ENCODE measurements at places on chromosomes 4 and X.
A peak's percentile ranks its signal among the peaks of the same experiment; 100 is the strongest.

- no peak for DNase-seq
These were observed 53.5 kb upstream of the SOD3 start for GRCh38 chr4:24741910-24742309.

GRCh38 chrX:53374222-53374820 is 48.1 kb downstream of the SMC1A start:
- no peak for DNase-seq

GRCh38 chr4:40940317-40940741 is 190.6 kb downstream of the NSUN7 start:
- no peak for DNase-seq

GRCh38 chr4:106985830-106986229 is 50.3 kb downstream of the DKK2 start:
- DNase-seq, result no peak

DNA sequence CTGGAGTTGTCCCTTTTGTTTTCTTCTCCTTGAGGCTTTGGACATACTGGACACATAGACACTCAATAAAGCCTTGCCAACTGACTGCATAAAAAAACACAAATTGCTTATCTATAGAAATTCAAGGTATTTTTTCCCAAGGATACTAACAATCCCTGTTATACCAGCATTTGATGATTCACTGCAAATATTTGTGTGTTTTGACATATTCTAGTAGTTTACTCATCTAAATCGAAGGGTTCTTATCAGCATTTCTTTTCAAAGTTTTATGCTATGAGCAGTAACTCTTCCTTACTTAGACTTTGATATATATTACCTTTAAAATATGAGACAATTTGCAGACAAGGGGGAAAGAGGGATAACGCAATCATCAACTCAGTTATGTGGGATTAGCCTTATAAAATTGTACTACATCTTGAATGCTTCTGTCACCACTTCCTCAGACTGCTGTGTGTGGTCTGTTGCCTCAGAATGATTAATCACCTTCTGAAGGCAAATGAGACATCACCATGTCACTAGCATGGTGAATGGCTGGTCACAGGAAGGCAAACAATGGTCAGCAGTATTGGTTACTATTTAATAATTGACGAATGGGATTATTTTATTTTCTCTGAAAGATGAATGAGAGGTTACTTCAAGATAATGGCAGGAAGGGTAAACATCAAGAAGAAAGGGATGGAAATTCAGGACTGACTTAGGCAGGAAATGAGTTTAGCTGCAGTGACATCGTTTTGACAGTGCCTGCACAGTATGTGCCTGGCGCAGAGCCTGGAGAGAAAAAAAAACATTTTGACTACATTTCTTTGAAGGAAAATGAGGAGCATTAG is 544.3 kb upstream of the CNKSR2 start:
- peak; percentile 32 for DNase-seq

DNA sequence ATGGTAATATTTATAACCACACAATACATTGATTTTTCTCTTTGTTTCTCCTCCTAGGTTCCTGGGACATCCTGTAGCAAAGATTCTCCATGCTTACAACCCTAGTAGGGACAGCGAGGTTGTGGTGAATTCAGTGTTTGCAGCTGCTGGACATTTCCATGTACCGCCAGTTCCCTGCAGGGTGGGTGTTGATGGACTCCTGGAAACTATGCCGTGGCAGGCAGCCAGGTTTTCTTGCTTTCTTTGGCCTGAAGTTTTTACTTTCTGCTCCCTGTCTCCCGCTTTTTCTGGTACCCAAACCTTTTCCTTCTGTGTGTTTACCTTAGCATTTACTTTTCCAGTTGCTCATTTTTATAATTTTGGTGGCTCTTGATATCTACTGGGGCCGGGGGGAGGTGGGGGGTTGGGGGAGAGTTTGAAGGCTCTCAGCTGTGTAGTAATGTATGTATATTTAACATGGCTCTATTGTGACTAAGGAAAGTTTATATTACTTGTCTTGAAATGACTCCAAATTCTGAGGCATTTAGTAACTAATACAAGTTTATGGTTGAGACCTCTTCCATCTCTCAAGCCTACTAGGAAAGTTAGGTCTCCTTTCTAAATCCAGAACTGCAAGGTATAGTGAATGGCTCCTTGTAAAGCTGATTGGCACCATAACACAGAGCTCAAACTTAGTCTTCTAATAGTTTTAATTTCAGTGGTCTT is 89.7 kb downstream of the TMEM131L start:
- peak; percentile 63 for DNase-seq

- no peak for DNase-seq
These were observed 5.8 kb upstream of the UXT start for GRCh38 chrX:47664737-47665136.

GRCh38 chr4:70874268-70875156 is 27.7 kb upstream of the MOB1B start:
- DNase-seq, result no peak

DNA sequence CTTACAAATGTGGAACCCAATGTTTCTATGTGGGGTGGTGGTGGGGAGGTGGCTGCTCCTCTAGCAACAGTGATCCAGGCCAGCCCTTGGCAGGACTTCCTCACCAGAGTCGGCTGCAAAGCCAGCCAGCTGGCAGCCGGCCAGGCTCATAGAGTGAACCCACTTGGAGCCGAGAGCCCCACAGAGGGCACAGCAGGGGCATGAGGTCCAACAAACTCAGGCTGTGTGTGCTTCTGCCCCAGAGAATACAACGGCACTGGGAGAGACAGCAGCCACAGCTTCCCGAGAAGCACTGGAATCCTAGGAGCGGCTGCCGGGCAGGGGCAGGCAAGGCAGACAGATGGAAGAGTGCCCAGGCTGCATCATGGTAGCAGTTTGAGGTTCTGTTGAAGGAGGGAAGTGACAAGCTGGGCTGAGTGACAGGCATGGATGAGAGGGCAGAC is 23.5 kb upstream of the SOWAHD start:
- no peak for DNase-seq

- no peak for DNase-seq
These were observed 125.7 kb downstream of the EIF4E start for GRCh38 chr4:98803251-98803650.

DNA sequence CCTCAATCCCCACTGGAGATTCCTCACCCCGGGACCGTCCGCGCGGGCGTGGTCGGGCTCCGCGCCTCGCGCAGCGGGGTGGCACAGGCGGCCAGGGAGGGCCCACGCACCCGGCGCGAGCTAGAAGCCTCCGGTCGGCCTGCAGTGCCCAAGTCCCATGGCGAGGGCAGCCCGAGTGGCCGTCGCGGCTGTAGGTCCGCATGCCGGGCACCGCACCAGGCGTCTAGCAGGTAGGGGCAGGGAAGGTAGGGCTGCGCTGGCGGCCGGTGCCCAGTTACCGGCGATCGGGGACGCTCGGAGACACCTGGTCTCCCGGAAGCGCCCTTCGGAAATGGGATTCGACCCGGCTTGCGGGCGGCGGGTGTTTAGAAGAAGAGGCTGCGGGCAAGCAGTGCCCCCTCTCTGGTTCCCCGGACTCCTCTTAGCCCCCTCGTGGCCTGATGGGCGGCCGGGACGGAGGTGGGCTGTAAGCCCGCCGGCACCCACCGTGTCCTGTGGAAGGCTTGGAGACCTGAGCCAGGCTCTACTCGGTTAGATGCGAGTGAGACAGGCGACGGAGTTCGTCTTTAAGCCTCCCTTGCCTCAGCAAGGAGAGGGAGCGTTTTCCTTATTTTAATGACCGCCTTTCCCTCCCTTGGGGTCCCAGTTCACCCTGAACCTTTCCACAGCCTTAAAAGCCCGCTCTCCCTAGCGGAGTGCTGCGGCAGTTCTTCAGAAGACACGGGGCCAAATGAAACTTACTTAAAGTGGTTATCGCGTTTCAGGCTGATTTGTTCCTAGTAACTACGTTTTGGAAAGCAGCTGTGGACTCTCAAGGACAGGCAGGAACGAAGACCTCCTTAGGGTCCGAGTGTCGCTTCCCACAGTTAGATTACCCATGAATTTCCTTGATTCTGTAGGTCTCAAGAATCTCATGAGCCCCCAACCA is 821 bp downstream of the SLITRK2 start:
- no peak for DNase-seq

DNA sequence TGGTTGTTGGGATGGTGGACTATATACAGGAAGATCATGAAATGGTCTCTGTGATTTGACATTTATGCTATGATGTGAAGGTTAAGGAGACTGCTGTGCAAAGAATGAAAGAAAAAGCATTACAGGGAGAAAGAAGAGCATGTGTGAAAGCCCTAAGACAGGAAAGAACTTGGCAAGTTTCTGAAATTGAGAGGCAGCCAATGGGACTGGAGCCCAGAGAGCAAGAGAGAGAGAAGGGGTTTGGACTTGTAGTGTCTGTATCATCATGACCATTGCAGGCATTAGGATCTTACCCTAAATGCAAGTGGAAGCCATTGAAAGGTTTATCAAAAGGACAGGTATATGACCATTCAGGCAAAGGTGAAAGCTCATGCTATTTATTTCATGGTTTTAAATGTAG is 147.1 kb downstream of the NAA11 start:
- no peak for DNase-seq

GRCh38 chrX:44962944-44963343 is 90.0 kb downstream of the KDM6A start:
- DNase-seq, result no peak

GRCh38 chrX:9700555-9700954 is 65.1 kb downstream of the GPR143 start:
- no peak for DNase-seq

DNA sequence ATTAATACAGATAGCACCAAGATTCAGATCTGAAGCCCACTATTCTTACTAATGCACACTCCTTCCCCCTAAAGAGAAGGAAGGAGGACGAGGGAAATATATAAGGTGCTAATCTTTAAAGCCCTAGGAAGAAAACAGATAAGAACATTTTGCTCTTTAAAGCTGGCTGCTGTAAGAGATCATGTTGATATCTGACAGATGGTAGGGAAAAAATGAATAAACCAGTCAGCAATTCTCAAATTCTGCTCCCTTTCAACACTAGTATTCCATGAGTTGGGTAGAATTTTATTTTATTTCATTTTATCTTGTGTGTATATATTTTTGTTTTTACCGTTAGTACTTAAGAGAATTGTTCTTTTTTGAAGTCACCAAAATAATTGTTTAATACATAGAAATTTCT is 19.2 kb downstream of the OTC start:
- DNase-seq, result no peak

- no peak for DNase-seq
These were observed 161.0 kb downstream of the DCTD start for GRCh38 chr4:182756161-182756690.

DNA sequence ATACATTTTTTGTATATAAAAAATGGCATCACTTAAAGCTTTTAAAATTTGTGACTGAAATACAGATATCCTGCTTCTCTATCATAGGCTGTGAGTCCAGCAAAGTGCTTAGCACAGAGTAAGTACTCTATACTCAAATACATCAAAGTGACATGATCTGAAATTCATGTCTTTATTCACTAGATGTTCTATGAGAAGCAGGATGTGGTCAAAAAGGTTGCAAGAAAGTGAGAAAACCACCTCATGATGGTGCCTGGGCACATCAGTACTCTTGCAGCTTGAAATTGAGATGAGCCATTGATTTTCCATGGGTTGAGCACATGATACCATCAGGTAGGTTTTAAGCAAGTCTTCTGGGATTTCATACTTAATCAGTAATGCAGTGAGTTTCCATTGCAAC is 20.4 kb upstream of the SFRP2 start:
- no peak for DNase-seq

DNA sequence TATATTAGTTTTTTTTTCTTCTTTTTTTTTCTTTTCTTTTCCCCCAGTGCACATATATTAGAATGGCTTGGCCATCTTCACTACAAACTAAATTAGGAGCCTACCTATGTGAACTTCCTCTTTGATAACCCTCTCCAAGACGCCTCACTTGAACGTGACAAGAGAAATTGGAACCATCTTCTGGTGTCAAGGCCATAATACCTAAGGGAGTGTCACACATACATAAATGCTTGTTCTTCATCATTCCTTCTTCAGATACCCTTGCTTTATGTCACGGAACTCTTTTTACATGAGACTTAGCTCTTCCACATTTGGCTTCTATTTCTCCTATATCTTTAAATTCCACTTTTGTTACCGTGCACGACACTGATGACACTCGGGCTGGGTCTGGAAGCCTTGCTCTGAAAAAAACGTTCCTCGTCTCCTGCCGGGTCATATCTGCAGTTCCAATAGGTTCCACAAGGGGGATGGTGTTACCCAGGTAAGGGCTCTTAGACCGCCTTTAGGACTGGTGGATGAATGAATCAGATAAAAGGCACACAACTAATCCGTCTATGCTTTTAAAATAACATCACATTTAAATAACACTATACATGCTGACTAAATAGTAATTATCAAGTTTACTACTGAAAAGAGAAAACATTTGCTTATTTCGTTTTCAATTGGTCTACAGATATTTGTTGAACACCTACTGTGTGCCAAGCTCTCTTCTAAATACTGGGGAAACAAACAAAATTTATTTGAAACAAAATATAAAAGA is 19.9 kb downstream of the DGAT2L6 start:
- peak; percentile 52 for DNase-seq

- no peak for DNase-seq
These were observed 439.7 kb upstream of the DIAPH2 start for GRCh38 chrX:96244955-96245354.

GRCh38 chr4:180769791-180770190 is 1473.4 kb upstream of the TENM3 start:
- no peak for DNase-seq

DNA sequence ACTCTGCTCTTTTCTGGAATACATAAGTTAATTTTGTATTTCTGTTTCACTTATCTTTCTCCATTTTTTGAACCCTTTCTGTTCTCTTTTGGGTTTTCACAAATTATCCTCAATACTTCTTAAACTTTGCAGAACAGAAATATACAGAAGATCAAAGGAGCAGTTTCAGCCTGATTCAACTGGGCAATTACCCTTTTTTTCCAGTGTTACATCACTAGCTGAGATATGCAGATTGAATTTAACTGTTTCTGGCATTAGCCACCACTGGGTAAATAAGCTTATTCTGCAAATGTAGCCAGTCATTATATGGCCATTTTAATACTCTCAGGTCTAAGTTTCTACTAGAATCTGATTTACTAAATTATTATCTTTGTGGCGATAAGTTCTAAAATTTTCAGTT is 66.9 kb upstream of the GRID2 start:
- peak; percentile 43 for DNase-seq

GRCh38 chrX:106302304-106302703 is 134.2 kb downstream of the PWWP3B start:
- DNase-seq, result peak; percentile 34

GRCh38 chr4:3852309-3852708 is 86.1 kb downstream of the ADRA2C start:
- no peak for DNase-seq

DNA sequence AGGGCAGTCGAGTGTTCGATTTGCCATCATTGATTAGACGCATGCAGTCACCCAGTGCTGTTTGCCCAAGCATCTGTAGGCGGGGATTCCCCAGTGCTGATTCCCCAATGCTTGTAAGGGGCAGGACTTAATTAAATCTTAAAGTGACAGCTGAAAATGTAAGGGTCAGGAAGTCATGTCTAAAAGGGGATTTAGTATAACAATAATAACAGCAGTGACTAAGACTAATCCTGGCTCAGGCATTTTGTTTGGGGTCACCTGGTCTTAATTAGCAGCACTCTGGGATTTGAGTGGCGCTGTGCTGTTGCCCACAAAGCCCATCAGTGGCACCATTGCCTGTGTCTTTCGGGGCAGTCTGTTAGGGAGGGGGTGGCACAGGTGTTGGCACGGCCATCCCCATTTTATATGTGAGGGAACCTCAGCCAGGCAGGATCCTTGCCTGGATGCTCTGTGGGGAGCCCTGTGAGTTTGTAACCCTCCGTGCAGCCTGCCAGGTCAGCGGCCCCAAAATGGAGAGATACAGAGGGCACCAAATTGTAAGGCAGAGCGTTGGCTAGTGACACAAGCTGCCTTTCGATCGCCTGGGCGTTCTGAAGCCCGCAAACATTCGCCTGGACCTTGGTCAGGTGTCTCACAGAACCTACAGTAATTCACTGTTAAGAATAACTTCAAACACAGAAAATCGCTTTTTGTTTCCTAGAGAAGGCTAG is 146.7 kb downstream of the TBL1X start:
- no peak for DNase-seq

Measured in H4 (cell line).